ENCODE measurements at places on chromosomes 6 and 20.

DNA sequence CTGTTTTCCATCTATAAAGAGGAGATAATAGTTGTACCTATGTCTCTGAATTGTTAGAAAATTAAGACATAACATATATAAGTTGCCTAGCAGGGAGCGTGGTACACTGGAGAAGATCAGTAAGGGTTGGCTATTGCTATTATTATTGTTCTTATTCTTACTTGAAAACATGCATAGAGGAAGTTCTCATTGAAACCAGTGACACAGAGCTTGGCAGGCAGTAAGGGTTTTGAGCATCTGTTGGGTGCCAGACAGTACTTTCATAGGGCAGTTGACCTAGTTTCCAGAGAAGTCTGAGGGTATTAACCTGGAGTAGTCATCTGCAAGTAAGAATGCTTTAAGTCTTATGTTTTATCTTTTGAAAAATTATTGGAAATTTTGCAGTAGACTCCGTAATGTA lies 13.3 kb upstream of the SGK1 start:
- no peak for DNase-seq

DNA sequence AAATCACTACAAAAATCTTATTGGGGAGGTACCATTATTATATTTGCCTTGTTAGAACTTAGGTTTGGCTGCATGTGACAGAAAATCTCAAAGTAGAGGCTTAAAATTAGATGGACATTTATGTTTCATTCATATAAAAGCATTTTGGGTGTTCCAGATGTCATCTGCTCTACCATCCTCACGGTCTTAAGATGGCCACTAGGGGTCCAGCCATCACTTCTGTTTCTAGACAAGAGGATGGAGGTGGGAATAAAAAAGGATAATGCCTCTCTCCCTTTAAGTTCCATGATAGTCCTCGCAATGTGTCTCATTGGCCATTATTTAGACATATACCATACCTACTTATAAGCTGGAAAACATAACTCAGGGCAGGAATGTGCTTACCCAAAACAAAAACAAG lies 929.5 kb downstream of the KIF16B start:
- no peak for DNase-seq

DNA sequence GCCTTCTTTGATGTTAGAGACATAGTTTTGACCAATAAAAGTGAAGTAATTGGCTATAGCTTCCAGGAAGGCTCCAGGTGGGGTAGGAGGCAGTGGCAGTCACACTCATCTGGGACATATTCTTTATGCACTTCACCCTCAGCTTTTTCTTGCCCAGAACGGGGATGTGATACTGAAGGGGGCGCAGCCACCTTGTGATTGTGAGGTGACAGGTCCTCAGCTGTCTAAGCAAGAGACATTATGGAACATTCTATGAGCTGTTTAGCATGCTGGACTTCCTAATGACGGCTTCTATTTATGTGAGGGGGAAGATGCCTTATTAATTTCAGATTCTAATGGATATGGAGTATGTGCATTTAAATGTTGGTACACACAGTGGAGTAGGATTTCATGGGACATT lies 151.3 kb upstream of the ZFP64 start:
- DNase-seq = no peak

DNA sequence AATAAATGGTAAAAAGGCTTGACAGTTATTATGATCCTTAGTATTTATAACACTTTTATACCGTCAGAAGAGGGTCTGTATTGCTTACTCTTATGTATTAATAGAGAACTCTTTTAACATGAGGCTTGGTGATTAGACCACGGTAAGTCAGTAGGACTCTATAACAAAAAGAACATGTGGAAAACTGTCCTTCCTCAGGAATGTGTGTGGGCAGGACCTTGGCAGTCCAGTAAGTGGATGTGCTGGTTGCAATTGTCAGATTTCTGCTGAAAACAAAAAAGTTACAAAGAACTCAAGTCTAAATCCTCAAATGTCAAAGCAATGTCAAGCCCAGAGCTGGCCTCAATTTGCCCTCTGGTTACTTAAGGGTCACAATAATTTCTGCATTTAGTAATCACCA lies 81.1 kb downstream of the PLCG1 start:
- peak; percentile 41 for DNase-seq

DNA sequence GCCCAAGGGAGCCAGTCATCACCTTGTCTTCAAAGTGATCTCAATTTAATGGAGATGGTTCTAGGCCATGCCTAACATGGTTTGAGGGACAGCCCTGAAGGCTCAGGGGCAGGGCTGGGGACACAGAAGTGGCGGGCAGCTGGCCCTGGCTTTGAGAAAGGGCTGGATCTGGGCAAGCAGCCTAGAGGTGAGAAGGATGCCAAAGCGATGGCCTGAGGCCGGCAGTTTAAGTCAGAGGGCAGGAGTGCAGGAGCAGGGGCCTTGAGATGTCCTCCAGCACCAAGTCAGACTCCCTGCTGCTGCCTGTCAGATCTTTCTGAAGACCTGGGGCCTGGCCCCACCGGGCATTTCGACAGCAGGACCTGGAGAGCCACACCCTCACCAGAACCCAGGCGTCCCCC lies 28.4 kb upstream of the APMAP start:
- no peak for DNase-seq

DNA sequence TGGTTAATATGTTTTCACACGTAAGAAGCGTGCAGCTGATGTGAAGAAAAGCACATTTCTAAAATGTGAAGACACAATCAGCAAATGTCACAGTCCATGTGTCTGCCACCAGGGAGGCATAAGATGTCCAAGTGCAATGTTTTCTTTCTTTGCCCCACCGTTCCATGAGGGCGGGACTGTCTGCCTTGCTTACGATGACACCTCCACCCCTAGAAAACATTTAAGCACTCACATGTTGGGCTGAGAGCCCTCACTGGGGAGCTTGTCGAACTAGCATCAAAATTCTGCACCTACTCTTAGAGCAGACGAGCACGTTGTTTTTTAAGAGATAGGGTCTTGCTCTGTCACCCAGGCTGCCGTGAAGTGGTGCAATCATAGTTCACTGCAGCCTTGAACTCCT lies 57.6 kb downstream of the PSMG4 start:
- no peak for DNase-seq

- no peak for DNase-seq
These were observed 274.1 kb upstream of the FLRT3 start for GRCh38 chr20:14611479-14611878.

DNA sequence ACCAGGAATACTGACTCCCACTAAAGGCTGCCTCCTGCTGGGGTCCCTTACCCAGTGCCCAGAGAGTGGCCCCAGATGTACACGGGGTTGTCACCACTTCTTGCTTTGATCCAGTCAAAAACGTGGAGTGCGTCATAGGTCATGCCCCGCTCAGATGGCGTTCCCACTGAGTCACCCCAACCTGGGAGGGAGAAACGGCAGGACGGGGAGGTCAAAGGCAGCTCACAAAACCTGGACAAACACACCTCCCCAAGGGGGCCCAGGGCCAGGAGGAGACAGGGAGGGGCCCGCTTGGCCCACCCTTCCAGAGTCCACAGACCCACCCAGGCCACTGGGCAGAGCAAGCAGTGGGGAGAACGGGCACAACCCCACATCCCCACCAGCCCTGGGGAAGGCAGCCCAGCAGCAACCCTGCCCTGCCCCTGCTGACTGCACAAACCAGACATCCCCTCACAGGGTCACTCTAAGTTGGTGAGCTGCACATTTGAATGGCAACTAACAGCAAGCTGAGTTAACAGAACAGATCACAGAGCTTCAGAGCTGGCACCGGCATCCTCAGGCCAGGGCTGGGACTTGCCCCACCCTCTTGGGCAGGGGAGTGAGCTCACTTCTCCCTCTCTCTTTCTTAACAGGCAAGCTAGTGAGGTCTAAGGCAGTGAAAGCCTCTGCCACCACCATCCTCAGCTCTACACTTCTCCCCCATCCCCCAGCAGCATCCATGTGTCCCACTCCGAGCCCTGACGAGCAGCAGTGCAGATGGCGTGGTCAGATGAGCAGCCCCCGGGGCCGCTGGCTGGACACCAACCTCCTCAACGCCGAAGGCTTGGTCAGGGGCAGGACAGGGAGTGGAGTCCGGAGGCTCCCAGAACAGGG lies 61.7 kb downstream of the PYGB start:
- no peak for DNase-seq

DNA sequence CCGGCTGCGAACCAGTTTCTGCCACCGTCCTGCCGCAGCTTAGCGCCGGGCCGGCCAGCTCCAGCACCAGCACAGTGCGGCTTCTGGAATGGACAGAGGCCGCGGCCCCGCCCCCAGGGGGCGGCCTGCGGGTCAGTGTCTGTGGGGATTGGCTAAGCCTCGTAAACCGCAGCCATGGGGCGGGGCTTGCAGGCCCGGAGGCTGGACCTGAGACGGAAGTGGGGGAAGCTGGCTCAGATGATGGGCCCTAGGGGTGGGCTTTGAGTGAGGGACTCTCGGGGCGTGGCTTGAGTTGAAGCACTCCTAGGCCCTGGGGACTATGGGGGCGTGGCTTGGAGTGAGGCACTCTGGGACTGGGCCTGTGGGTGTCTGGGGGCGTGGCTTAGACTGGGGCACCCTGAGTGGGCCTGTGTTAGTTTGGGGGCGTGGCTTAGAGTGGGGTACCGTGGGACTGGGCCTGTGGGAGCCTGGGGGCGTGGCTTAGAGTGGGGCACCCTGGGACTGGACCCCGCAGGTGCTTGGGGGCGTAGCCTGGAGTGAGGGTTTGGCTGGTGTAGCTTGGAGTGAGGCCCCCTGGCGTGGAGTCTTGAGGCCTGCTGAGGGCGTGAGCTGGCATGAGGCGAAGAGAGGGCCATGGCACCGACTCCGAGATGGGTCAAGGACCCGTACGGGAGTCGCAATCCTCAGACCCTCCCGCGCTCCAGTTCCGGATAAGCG lies 6.6 kb downstream of the L3MBTL1 start:
- peak; percentile 87 for DNase-seq

DNA sequence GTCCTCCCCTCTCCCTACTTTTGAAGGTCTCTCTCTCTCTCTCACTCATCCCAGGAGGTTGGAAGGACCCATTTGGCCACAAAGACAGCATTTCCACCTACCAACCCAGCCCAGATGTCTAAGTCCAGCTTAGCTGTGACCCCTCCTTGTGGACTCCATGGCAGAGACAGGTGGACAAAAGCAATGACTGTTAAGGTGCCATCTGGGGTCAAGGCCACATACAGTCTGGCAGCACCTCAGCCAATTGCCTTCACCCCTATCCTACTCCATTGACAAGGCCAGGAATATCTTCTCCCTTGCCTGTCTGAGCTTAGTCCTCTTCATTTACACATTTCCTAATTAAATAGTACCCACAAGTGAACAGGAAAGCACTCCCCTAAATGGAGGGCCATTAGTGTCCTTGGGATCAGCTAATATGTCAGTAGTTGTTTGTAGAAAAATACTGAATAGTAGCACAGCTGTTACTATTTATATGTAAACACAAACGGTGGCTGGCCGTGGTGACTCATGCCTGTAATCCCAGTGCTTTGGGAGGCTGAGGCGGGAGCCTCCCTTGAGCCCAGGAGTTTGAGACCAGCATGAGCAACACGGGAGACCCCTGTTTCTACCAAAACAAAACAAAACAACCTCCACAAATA lies 28.8 kb downstream of the GCM1 start:
- peak; percentile 44 for DNase-seq

DNA sequence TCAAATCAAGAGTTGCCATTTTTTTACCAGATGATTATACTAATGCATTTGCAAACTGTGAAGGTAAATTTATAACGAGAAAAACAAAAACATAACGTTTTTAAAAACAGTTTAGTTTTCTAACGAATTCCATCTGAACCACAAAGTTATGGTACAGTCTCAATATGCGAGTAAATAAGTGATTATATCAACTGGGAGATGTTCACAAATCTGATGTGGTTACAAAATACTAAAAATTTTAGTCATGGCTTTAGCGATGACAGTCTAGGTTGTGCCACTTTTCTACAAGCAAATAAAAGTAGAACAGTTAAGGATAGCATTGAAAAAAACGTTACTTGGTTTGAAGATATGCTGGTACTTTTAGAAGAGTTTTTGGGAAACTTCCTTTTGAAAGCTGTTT lies 186.8 kb downstream of the FUT9 start:
- DNase-seq = no peak

Data from HFF-Myc (cell line).